OCI-LY7 (cell line): ENCODE measurements at places on chromosomes 7 and 10. TPM values are rescaled to one million over a fixed set of nuclear protein-coding genes. Genes with fewer than 3 reads are reported as not detected.

SFXN2 gene
- 43.0 and 45.1 TPM in 2 replicates for total RNA-seq

DNA sequence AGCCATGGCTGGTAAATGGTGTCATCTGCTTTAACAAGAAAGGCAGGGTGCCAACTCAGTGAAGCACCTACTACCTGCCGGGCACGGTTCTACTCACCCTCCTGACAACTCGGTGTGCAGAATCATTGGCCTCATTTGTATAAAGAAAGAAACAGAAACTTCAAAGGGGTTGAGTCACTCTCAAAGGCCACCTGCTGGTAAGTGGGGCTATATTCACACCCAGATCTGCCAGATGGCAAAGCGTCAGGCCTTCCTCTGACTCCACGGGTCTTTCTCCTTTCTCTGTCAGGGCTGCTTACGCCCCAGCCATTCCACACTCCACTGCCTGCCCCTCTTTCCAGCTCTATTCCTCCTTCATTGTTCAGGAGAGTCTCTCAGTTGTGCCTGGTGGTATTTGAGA is 309.2 kb downstream of the GFRA1 start:
- no peak for DNase-seq

- no peak for DNase-seq
Measured at GRCh38 chr10:77027576-77027975, 610.0 kb downstream of the KCNMA1 start.

DNA sequence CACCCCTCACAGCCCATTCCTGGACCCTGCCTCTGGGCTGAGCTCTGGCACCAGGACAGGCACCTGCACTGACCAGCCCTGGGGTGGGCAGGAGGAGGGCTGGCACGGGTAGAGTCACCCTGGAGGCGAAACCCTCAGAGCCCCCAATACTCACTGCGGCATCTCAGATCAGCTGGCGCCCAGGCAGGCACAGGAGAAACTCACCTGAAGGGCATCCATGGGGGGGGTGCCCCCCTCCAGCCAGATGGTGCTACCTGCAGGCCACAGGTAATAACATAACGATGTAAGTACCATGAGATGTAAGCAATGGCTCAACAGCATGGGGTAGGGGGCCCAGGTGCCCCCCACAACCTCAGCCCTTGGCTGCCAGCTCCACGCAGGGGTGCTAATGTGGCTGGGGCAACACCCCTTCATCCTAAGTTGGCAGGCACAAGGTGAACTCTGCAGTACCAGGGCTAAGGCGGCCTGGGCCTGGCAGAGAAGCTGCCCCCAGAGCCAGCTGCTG is 12.1 kb upstream of the PYROXD2 start:
- no peak for DNase-seq

DNA sequence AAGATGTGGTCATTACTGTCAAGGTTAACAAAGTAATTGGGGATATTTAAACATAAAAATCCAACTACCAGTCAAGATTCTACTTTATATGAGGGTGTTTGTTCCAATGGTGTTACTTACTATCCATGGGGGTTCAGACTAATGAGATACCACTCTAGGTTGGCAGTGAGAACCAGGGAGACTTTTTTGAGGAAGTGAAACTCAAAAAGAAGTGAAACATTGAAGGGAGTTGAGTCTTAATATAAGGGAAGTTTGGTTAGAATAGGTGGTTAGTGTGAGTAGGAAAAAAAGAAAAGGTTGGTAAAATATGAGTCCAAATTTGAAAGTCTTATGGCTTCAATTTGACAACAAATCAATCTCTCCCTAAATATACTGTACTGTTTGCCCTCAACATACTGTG is 123.6 kb upstream of the ANK3 start:
- peak; percentile 13 for DNase-seq

- no peak for DNase-seq
Measured at GRCh38 chr10:10361301-10361885, 656.3 kb upstream of the CELF2 start.

PTCD1 gene
- 7.6 and 11.3 TPM in 2 replicates for total RNA-seq

DNA sequence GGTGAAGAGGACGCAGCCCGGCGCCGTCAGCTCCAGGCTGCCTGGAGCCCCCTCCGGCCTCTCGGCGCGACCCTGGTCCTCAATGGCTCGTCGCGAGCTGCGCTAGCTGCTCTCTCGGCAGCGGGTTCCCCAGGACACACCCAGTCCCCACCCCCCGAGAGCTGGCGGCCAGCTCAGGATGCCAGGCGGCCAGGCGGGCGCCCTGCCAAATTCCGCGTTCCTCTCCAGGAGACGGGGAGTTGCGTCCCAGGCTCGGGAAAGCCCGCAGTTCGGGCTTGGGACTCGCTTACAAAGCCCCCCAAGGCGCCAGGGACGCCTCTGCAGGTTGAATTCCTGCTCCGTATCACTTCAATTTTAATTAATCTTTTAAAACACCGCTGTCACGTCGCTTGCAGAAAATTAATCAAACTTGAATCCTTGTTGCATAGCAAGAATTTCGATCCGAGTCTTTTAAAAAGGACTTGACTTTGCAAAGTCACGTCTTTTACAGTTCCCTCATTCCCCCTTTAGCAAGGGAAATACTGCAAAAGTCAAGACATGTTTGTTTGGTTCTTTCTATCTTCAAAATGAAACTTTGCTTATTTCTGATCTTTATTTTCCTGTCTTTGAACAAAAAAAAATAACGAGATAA is 28.2 kb downstream of the SKIDA1 start:
- peak; percentile 4 for DNase-seq

DNA sequence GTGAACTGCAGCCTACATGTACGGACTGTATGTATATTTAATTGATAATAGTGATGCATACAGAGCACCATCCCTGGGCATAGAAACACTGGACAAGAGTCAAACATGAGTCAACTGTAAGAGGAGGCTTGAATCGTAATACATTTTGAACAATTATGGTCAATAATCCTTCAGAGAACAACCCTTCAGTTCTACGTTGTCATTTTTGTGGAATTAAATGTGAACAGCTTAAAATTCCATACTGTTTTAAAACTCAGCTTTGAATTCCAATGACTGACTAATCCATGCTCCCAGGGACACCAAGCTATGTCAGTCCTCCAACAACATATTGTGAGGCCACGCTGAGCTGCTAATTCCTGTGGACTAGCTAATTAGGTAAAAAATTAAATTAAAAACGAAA is 41.5 kb upstream of the KMT2E start:
- no peak for DNase-seq

CPA2 gene
- total RNA-seq, result not detected in 2 replicates

GRCh38 chr7:27200761-27201579 is 1.1 kb upstream of the HOXA13 start:
- peak; percentile 38 for DNase-seq

DNA sequence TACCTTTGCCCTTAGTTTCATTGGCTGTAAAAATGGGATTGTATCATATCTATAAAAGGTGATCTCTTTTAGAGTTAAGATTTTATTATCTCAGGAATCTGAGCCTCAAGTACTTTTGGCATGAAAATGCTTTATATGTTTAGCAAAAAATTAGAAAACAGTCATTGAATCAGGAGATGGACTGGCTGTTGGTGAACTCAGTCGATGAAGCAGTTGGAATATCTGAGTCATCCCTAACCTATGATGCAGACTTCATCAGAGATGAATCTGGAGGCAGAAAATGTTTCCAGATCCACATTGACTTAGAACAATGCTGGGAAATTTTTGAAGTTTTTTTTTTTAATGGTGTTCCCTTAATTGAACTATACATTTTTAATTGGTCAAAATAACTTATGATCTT is 228.5 kb downstream of the SLC25A13 start:
- DNase-seq, result no peak

LRIT1 gene
- total RNA-seq, result not detected in 2 replicates

GRCh38 chr10:34908481-34908880 is 93.4 kb upstream of the PARD3 start:
- DNase-seq, result no peak

- no peak for DNase-seq
Measured at GRCh38 chr7:77811516-77812289, 13.1 kb downstream of the PHTF2 start.

GRCh38 chr7:126411032-126411820 is 841.5 kb downstream of the GRM8 start:
- no peak for DNase-seq

DNA sequence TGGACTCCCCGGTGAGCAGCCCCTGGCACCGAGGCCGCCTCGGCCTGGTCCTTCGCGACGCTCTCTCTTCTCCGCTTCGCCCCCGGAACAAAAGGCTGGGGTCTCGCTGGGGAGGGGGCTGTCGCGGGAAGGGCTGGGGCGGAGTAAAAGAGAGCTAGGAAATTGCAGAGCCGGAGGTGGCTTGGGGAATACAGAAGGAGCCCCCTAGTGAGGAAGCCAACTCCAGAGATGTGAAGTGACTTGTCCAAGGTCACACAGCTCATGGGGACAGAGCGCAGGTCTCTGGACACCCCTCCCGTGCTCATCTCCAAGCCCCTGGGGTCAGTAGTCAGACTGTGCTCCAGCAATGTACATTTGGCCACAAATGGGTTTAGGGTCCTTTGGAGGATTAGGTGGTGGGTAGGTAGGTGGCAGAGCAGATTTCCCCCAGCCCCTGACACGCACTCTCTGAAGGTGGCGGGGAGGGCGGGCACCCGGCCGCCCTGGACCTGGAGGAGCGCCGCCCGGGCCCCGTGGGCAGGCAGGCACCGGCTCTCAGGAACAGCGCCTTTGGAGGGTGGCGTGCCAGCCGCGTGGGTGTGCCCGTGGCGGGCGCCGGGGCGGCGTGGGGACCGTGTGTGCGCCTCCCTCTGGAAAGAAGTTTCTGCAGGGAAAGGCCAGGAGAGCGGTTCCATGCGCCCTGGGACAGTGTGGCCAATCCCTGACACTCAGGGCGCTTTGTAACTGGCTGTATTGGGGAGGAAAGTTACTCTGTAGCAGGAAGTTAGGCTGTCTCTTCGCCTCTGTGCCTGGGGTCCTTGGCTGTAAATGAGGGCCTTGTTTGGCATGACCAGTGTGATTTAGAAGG is 910 bp downstream of the WIPF3 start:
- no peak for DNase-seq

DNA sequence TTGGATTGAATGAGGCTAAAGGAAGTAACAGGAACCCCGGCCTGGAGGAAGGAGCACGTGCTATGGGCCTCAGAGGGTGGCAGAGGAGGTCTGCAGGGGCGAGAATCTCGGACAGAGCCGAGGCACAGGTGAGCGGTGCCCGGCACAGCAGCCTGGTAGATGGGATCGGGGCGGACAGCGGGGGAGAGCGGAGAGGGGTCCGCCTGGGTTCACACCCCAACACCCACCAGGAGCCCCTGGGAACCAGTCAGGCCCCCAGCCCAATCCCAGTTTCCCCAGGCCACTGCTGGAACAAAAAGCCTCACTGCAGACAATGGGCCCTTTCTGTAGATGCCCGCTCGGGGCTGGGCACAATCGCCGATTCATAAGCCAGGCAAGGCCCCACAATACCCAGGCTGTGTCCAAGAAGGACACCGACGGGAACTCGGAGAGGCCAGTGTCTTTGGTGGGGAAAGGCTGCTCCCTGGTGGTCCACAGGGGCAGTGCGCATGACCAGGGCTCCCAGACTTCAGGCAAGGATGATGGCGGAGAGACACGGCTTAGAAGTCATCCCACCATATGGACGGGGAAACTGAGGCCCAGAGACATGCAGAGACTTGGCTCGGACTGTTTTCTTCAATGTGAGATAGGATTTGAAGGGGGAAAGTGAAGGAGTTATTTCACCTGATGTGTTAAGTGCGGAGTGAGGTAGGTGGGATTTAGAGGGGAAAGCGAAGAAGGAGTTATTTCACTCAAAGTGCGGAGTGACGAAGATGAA is 106.9 kb upstream of the GPR26 start:
- peak; percentile 57 for DNase-seq

DNA sequence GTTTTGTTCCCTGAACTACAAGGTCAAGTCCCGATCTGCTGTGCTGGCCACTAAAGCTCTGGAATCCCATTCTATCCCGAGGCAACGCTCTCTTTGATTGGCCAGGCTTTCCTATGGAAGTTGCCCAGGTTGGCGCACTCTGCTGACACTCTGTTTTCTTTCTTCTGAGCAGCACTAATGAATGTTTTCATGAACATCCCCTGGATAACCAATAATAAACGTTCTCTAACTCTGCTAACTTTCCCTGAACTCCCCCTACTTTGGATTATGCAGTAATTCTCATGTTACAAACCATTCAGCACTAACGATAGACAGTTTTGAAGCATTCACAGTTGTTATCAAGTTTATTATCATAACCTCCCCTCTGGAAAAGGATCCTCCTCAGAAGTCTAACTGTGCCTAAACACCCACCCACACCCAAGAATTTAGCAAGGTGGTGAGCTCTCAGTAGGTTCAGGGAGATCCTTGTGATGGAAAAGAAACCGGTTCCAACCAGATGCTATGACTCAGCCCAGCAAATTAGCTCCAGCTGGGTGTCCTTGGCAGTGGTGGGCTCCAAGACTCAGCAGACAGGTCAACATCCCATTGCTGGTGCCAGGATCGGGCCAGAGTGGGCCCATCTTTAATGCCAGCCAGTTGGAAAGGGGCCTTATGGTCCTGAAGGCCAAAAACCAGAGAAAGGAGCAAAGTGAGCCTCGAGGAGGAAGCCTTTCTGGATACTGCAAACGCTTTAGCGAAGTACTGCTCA is 68.4 kb downstream of the CREB3L2 start:
- DNase-seq, result no peak

GARIN1A gene
- total RNA-seq, result 0.29 and 0.33 TPM in 2 replicates

GJD4 gene
- not detected in 2 replicates for total RNA-seq

PON1 gene
- not detected in 2 replicates for total RNA-seq

ZPBP gene
- total RNA-seq, result not detected in 2 replicates

- peak; percentile 54 for DNase-seq
Measured at GRCh38 chr7:50149369-50149768, 56.3 kb upstream of the ZPBP start.

GRCh38 chr10:91006752-91007346 is 86.0 kb upstream of the ANKRD1 start:
- DNase-seq, result peak; percentile 23

DNA sequence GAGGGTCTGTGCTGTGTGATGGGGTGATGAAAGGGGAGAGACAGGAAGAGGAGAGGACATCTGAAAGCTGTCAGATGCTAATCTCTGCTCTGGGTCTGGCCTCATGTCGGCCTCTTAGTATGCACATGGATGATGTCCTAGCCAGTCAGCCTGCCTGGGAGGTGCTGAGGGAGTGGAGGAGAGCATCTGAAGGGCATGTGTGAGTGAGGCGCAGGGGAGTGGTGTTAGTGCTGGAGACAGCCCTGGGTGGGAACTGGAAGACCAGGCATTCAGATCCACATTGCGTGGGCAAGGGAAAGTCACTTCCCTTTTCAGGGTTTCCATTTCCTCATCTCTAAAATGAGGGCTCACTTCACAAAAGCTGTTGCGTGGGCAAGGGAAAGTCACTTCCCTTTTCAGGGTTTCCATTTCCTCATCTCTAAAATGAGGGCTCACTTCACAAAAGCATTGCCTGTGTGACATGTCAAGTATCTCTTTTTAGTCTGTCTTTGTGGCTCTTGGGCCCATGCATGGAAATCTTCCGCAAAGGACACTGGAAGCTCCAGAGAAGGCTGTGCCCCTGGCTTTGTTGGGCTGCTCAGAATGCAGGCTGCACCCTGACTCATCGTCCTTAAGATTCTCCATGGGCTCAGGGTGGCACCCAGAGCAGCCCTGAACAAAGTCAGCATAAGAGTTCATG is 10.0 kb downstream of the SFTPD start:
- peak; percentile 40 for DNase-seq

NKX1-2 gene
- total RNA-seq, result not detected in 2 replicates

DNA sequence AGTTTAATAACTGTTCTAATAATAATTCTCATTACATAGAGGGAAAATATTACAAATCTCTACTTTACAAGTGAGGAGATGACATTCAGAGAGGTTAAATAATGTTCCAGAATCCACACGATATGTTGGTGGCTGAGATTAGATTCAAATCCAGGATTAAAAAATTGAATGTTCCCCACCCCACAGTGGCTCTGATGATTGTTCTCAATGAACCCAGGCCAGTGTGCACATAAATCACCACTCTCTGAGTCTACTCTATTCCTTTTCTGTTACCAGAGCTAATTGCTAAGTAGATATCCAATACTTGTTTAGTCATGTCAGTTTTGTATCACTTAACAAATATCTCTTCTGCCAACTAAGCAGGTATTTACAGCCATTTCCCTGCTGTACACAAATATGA is 281.0 kb downstream of the ABCA13 start:
- no peak for DNase-seq
